ENCODE measurements at places on chromosomes 11 and 22.

DNA sequence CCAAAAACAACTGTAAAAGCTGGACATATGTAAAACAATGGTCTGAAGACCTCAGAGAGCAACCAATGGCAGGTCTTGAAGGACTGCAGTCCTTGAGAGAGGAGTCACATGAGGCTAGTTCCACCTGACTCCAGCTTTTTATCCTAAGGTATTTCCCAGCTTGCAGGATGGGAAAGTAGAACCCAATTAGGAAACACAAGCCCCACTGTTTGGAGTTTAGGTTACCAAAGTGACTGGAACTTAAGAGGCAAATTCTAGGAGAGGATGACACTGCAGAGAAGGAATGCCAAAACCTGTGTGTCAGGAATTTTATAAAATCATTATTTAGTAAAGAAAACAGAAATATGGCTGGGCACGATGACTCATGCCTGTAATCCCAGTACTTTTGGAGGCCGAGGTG is 18.4 kb downstream of the OR2AT4 start:
- no peak for DNase-seq

- DNase-seq, result no peak
Observed at GRCh38 chr11:35288309-35288708, 131.0 kb downstream of the SLC1A2 start.

GRCh38 chr11:6438979-6439571 is 1.7 kb downstream of the HPX start:
- peak; percentile 67 for DNase-seq

DNA sequence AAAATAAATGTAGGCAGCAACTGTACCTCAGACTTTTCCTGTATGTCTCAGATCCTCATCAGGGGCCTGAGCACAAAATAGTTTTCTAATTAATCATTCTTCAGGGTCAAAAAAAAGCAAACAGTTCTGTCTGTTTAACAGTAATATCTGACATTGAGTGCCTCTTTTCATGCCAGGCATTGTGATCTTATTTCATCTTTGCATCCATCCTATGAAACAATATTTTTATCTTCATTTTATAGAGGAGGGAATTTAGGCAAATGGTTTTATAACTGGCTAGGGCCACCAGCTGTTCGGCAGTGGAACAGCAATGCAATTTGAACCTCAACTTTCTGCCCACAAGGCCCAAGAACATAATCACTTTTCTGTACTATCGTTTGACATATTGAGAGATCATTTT is 145.6 kb downstream of the WNT7B start:
- DNase-seq, result peak; percentile 20

- peak; percentile 88 for DNase-seq
Observed at GRCh38 chr11:65884716-65885092, 3.6 kb downstream of the FIBP start.

- DNase-seq, result peak; percentile 34
Observed at GRCh38 chr11:29432719-29433325, 584.0 kb downstream of the KCNA4 start.

DNA sequence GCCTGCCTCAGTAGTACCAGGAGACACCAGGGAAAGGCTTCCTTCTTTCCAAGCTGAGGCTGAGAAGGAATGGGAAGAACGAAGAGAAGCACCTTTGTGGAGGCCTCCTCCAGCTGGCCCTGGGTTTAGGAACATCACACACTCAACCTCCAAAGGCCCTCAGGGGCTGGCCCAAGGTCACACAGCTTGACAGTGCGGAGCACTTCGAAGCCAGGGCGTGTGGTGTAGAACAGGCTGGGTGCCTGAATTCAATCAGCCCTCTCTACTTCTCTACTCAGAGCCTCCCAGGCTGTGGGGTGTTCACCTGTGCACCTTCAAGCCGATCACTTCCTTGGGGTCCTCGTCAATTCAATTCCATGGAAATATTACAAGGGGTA is 727 bp upstream of the CSDC2 start:
- no peak for DNase-seq

DNA sequence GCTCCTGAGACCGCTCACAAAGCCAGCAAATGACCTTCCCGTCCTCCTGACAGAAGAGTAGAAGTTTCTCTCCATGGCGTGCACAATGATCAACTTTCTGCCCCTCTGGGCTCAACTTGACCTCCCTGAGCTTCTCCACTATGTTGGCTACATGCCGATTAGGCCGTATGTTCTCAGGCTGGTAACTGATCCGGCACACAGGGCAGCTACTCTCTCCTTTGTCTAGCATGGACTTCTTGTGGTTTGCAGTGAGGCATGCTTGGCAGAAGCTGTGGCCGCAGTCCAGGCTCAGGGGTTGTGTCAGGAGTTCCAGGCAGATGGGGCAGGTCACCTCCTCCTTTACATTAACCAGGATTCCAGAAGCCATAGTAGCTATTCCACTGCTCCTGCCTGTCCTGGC is 5.1 kb downstream of the TRIM5 start:
- DNase-seq, result no peak

GRCh38 chr11:66475349-66476172 is 4.7 kb upstream of the DPP3 start:
- DNase-seq, result no peak

GRCh38 chr11:119539583-119539982 is 116.6 kb upstream of the THY1 start:
- no peak for DNase-seq

DNA sequence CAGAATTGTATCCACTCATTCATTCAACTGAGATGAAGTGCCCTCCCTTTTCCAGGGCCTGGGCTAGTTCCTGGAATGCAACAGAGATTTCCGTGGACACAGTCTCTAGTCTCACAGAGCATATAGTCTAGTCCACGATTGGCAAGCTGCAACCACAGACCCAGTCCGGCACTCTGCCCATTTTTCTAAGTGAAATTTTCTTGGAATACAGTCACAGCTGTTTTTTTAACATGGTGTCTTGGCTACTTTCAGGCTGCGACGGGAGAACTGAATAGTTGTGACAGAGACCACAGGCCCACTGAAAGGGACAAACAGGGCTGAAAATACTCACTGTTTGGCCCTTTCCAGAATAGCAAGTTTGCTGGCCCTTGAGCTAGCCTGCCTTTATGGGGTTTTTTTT is 29.2 kb downstream of the ALG12 start:
- DNase-seq, result no peak

DNA sequence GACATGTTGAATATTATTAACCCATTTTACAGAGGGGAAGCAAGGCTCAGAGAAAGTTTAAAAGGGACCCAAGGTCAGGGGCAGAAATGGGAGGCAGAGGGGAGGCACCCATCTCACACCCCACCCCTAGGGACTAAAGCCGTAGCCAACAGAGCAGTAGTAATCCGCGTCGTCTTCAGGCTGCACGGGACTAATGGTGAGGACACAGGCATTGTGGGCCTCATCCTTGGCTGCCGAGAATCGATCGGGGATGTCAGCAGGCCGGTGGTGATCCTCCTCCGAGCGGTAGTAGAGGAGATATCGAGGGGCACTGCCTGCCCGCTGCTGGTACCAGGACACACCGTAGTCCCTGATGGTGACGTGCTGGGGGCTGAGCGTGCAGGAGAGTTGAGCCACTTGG is 1.5 kb downstream of the VPREB3 start:
- DNase-seq, result peak; percentile 87

GRCh38 chr11:9992306-9992705 is 301.7 kb downstream of the SBF2 start:
- DNase-seq, result no peak
